ENCODE measurements at places on chromosomes 4 and X.

DNA sequence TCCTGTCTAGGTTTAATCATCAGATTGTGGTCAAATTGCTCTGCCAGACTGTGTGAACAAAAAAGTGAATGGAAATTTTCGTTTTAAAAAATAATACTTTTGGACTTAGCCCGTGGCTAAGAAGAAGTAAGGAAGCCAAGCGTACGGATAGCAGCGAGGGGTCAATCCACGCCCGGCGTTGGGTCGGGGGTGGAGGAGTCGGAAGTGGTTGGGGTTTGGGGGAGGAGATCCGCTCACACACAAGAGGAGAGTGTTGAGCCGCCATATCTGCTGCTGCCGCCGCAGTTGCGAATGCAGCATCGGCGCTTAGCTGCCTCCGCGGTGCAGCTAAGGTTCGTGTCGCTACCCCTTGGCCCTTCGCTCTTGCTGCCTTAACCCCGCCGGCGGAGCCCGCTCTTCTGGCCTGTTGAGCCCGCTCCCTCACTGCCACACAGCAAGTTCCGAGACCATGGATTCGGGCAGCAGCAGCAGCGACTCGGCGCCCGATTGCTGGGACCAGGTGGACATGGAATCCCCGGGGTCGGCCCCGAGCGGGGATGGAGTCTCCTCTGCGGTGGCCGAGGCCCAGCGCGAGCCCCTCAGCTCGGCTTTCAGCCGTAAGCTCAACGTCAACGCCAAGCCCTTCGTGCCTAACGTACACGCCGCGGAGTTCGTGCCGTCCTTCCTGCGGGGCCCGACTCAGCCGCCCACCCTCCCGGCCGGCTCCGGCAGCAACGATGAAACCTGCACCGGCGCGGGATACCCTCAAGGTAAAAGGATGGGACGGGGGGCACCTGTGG lies at the start of gene GSPT2:
Gene GSPT2 (plus strand): TSS at position 264 of the 779 bp plus-strand sequence. CDS start 185 bp downstream, at position 449.
- peak; percentile 22 for DNase-seq

- peak; percentile 5 for DNase-seq
These were observed 1.5 kb upstream of the DDX3X start for GRCh38 chrX:41332408-41333002.

- DNase-seq = no peak
These were observed 102.4 kb downstream of the CPE start for GRCh38 chr4:165481053-165481835.

DNA sequence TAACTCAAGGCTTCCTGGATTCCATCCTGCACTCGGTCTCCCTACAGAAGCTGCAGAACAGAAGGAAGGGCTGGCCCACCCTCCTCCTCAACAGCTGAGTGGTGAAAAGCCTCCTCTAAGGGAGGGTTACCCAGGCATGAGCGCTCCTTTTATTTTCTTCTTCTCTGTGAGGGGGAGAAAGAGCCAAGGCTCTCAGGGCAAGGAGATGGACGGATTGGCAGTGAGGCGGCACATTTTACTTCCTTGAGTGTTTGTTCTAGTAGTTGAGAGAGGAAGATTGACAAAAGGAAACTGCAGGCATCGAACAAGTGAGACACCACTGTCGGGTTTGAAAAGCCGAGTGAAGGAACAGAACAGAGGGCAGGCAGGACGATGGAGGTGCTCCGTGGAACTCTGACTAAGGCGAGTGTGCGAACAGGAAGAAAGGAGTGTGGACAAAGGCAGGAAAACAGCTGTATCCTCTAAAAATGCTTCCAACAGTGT lies 38.4 kb upstream of the STS start:
- DNase-seq = no peak

GRCh38 chr4:59597536-59598329 lies 1602.4 kb upstream of the ADGRL3 start:
- no peak for DNase-seq

DNA sequence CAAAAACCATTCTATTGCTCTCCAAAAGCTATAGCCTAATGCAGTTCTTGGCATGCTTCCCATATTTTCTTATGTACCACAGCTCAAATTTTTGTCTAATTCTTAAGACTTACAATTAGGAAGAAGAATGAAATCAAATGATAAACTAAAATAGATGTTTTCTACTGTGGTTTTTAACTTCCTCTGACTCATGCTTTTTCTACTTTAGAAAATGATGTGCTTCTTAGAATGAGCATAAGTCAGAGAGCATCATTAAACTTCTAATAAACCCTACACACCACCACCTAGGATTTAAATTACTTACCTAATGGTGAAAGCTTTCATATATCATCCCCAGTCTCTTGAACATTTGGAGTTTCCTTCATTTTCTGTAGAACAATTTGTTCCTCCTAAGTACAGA lies 217.0 kb upstream of the NDST3 start:
- DNase-seq = no peak

DNA sequence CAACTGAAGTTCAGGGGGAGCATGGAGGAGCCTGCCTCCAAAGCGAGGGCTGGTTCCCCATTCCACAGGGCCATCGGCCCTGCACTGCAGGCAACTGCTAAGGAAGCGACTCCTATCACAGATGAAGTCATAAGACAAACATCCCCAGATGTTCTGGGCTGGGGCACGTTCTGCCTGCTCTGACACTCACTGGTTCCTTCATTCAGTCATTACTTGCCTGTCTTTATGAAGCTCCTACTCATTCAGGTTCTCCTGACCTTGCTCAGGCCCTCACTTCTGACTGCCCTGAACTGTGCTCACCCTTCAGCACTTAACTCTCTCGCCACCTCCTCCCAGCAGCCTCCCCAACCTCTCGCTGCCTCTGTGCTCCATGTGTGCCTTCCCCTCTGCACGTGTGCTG lies 2.5 kb upstream of the SLC2A9 start:
- DNase-seq = no peak

DNA sequence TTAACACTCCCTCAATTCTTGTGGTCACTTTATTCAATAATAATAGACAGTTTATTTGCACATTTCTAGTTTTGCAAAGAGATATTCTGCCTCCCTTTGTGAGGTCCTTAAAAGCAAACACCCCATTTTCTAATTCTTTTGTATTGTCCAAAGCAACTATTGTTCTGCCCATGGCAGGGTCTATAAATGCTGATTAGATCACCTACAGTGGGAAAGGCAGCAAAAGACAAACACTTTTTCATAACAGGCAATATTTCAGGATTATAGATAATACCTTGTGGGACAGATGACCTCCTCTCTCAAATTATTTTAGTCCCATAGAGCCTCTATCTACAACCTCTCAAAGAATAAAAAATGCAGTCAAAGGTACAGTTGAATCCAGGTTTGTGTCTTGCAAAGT lies 28.6 kb downstream of the COMMD8 start:
- no peak for DNase-seq

DNA sequence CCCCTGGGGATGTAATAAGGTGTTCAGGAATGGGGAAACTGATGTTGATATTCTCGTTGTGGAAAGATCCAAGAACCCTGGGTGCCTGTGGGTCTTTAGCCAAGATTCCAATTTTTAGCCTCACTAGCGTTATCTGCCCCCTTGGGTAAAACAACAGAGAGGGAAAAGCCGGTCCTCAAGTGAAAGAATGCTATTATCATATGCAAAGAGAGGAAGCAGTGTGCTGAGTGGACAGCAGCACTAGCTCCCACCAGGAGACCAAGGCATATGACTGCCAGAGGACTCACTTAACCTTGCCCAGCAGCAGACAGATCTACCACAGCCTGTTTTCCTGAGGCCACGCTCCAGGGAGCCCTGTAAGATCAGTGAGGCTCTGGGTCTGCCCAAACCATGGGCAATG lies 257.9 kb upstream of the CPEB2 start:
- no peak for DNase-seq

GRCh38 chr4:189136462-189136861 lies 804.2 kb upstream of the FRG1 start:
- no peak for DNase-seq

- DNase-seq = no peak
These were observed 166.0 kb upstream of the SH3RF1 start for GRCh38 chr4:169436734-169437133.

- DNase-seq = no peak
These were observed 212.6 kb downstream of the SPOCK3 start for GRCh38 chr4:167021545-167022155.

DNA sequence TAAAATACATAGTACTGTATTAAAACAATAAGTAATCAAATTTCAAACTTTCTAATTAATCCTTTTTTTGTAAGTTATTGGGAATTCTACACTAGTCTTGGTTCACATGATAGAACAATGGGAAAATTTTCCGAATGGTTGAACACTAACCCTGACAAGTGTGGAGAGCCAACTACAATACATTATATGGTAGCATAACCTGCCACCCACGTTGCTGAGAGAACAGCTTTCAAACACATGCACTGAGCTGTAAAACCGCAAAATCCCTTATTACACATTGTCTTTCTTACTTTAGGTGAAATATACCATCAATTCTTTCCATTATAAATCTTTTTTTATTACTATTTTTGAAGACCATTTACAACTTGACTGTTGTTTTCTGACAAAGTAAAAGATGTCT lies 54.7 kb downstream of the ANAPC10 start:
- DNase-seq = no peak

- no peak for DNase-seq
These were observed 101.6 kb upstream of the OTUD4 start for GRCh38 chr4:145281951-145282350.

DNA sequence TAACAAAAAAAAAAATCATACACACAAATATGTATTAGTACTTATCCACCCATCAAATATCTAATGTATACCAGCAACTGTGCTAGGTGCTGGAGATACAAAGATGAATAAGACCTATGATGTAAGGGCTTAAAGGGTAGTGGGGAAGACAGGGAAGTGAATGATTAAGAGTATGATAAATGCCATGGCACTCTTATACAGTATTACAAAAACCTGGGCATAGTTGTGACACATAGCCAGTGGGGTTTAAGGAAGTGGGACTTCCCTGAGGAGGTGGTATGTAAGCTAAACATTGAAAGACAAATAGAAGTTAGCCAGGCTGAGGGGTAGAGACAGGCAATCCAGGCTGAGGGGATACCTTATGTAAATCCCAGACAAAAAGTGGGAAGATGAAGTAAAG lies 23.5 kb downstream of the CHM start:
- DNase-seq = no peak

DNA sequence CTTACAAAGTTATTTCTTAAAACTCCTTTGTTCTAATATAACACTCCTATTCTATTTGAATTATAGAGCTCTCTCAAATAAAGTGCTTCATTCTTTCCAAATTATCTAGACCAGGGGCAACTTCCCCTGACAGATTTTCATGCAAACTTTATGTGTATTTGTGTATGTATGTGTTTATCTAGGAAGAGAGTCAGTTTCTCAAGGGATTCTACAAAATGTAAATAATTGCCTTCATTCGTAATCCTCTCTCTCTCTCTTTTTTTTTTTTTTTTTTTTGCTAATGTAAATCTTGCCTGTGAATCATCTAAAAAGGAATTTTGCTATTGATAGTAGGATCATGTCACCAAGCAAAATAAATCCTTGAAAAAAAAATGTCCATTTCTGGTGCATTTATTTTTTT lies 38.9 kb upstream of the RBPJ start:
- no peak for DNase-seq

DNA sequence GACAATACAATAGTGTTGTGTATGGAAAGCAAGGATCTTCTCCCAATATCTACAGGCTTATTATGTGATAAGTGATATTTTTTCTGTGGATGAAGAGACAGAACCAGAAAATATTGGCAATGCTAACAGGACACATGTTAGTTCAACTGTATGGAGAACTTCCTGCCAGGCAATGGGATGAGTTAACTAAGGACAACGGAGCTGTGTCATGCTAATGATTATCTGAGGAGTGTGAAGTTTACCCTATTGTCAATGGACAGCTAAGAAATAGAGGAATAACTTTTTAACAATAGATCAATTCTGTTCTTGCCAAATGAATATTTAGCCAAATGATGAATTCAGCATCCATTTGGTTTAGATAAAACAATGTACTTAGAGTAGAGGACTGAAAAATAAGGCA lies 180.0 kb downstream of the GALNTL6 start:
- no peak for DNase-seq

DNA sequence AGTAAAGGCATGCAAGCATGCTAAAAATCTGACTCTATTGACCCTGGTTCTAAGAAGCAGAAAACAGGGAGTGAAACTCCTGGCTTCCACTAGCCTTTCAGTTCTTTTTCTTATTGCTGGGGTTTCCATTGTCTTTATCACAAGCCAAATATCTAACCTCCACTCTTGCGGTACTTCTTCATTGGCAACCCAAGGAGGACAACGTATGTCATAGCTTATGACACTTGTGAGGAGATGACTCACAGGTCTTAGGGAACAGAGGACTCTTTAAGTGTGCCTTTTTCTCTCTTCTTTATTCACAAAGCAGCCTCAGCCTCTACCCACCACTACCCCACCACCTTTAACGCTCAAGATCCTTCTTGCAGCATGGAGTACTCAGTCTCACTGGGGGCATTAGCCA lies 124.2 kb downstream of the GUCY2F start:
- no peak for DNase-seq

DNA sequence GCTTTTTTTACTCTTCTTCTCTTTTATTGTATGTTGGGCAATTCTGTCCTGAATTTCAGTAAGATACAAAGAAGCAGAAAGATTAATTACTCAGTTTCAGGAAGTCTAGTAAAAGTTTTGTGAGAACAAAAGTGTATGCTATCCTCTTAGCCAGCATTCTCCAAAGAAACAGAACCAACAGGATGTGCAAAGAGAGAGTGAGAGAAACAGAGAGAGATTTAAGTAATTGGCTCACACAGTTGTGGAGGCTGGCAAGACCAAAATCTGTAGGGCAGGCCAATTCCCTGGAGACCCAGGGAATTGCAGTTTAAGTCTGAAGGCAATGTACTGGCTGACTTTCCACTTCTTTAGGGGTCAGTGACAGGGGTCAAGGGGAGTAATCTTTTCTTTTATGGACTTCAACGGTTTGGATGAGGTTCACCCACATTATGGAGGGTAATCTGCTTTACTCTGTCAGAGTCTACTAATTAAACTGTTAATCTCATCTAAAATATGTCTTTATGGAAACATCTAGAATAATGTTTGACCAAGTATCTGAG lies 59.2 kb upstream of the SLC39A8 start:
- no peak for DNase-seq

DNA sequence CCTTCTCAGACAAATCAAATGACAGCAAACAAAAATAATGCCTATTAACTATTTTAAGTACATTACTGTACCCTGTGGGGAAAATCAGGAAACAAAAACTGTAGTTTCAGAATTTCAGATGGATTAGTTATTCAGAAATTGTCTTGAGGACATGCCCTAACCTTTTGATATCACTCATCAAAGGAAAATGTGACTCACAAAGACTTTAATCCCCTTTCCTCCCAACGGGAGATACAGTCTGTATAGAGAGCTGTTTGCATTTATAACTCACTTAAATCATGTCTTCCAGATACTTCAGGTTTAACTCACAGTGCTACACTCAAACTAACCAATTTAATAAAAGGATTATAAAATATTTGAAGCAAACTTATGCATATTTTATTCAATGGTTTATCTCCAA lies 304.0 kb downstream of the MAPK10 start:
- no peak for DNase-seq

- DNase-seq = no peak
These were observed 8.1 kb upstream of the HSD17B10 start for GRCh38 chrX:53442322-53442631.

Measured in stimulated activated CD4-positive, alpha-beta T cell treated with anti-CD3 and anti-CD28 coated beads, TNF-alpha, amount 100 ng/mL, for 1 hour (primary cell).